Stimulated activated CD8-positive, alpha-beta memory T cell treated with anti-CD3 and anti-CD28 coated beads, Interleukin-7, amount 100 ng/mL, for 24 hours (primary cell): ENCODE measurements at places on chromosomes 1 and 21.

GRCh38 chr1:31535561-31535960 lies 40.8 kb upstream of the TINAGL1 start:
- no peak for DNase-seq

- no peak for DNase-seq
These were observed 6.0 kb downstream of the FTCD start for GRCh38 chr21:46149205-46149901.

DNA sequence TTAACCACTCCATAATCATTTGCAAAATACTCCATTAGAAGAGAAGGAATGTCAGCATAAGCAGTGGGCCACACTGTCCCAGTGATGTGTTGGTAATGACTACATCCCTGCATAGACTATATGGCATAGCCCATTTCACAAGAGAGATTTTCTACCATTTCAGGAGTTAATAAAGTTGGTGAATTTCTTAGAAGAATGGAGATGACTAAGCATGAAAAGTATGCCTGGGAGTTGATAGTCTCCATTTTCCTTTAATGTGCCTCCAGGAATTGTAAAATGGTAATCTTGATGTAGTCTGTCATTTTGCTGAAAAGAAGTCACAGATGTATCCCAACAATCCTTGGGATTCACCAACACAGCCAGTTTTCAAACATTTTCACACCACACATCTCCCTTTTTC lies 608.8 kb upstream of the CHRM3 start:
- no peak for DNase-seq

DNA sequence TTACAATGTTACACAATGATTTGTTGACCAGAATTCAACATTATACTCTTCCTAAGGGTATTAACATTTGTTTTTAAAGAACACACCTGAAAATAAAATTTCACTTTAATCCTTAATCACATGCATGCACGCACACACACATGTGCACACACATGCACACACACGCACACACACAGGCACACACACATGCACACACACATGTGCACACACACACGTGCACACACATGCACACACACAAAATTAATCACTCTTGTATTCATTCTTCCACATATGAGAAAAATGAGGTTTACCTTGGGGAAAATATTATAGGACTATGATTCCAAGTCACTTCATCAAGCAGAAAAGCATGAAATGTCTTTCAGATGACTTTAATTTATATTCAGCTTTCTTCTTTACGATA lies 331.8 kb upstream of the PLD5 start:
- DNase-seq, result no peak

GRCh38 chr1:88647249-88647645 lies 36.8 kb upstream of the PKN2 start:
- DNase-seq, result no peak

DNA sequence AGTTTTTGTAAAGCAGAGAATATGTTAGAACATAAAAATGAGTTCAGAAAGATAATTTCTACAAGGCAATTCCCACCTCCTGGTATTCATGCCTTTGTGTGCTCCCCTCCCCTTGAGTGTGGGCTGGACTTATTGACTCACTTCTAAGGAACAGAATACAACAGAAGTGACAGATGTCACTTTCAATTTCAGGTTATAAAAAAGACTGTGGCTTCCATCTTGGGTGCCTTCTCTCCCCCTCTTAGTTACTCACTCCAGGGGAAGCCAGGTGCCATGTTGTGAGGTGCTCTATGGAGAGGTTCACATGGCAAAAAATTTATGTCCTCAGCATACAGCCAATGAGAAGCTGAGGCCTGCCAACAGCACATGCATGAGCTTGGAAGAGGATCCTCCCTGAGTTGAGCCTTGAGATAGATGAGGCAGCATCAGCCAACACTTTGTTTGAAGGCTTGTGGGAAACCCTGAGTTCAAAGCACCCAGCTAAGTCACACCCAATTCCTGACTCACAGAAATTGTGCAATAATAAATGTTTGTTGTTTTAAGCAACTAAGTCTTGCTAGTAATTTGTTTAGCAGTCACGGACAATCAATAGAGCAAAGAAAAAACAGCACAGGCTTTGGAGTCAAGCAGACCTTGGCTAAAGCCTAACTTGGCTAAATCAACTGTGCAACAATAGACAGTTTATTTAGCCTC lies 73.5 kb upstream of the NGF start:
- DNase-seq, result no peak

DNA sequence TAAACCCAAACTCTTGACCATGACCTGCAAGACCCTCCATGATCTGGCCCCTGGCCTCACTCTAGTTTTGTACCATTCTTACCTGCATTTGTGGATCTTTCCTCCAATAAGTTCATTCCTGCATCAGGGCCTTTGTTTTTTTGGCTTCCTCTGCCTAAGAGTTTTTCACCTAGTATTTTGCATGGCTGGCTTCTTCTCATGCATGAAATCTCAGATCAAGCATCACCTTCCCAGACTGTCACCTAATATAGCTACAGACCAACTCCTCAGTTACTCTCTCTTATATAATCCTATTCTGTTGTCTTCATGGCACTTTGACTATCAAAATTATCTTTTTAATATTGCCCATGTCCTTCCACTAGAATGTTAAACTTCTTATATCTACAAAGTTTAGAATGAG lies 54.2 kb downstream of the BTBD8 start:
- DNase-seq, result no peak

- no peak for DNase-seq
These were observed 291.9 kb upstream of the USP25 start for GRCh38 chr21:15437883-15438282.

- DNase-seq, result no peak
These were observed 123.9 kb downstream of the CYYR1 start for GRCh38 chr21:26449161-26449560.

DNA sequence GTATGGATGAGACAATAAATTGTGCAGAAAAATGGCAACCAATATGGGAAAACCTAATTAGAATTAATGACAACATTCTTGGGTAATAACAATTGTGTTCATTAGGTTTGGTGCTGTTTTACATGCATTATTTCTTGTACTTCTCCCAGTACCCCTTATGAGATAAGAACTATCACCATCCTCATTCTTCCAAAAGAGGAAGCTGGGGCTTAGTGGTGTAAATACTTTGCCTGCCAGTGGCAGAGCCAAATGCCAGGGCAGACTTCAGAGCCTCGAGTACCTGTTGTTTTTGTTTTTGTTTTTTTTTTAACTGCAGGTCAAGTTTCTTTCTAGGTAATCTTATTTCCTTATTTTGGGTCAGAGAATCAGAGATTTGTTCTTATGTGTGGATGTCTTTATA lies 206.4 kb downstream of the RHOU start:
- no peak for DNase-seq

DNA sequence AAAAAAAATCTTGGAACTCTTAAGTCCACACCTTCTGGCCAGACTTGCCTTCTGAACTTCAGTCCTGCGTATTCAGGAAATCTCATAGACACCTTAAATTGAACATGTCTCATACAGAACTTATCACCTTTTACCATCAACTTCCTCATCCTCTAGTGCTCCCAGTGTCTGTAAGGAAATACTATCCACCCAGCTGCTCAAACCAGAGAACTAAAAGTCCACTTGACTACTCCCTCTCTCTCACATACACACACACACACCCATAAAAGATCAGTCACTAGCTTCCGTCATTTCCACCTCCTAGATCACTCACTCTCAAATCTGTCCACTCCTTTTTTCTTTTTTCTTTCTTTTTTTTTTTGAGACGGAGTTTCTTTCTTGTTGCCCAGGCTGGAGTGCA lies 10.9 kb upstream of the CAP1 start:
- DNase-seq, result no peak

- DNase-seq, result no peak
These were observed 6.4 kb downstream of the FNDC7 start for GRCh38 chr1:108718927-108719655.

DNA sequence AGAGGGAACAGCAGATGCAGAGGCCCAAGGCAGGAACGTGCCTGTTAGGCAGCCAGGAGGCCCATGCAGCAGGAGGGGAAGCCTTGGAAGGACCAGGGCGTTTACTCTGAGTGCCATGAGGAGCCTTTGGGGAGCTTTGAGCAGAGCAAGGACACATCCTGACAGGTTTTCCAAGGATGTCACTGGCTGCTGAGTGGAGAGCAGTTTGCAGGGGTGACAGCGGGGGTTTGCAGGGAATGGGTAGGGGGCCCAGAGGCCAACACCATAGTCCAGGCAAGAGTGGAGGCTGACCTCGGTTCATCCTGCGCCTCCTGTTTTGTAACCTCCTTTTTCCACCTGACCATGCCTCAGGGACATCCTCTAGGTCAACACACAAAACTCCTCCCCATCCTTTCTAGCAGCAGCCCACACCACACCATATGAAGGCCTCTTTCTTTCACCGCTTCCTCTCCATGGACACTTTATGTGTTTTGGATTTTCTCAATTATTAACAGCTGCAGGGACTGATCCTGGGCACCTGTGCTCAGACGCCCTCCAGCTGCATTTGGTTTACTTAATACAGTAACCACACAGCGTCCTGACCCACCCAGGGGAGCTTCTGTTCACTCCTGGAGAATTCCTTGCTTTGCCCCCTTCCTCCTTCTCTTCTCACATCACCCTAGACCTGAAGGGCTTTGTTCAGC lies 528.5 kb downstream of the MATN1 start:
- DNase-seq, result no peak

GRCh38 chr1:93021539-93022134 lies 57.4 kb upstream of the MTF2 start:
- DNase-seq, result no peak

- no peak for DNase-seq
These were observed 19.3 kb downstream of the TRMT13 start for GRCh38 chr1:100152271-100152670.

DNA sequence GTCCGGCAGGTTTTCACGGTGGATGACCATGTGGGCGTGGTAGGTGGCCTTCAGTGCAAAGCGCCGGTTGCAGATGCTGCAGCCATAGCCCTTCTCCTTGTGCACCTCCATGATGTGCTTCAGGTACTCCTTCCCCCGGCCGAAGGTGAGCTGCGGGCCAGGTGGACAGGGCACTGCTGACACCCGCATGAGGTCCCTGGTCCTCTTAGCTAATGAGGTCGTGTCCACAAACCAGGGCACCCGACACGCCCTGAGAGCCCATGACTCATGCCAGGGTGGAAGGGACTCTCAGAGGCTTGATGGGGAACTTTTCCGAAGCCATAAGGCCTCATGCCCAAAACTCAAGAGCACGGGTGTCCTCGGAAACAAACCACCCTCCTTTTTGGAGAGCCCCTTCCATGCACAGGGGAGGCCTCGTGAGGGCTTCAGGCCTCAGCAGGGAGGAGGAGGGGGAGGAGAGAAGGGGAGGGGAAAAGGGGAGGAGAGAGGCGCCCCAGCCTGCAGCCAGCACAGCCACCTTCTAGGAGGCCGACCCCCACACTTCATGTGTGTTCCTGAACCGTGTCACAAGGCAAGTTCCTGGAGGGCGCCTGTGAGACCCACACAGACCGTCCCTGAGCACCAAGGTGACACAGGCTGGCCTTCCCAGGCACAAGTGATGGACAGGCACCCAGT lies 54.4 kb upstream of the RIPK4 start:
- no peak for DNase-seq

GRCh38 chr1:30670240-30671060 lies 52.9 kb downstream of the MATN1 start:
- no peak for DNase-seq

DNA sequence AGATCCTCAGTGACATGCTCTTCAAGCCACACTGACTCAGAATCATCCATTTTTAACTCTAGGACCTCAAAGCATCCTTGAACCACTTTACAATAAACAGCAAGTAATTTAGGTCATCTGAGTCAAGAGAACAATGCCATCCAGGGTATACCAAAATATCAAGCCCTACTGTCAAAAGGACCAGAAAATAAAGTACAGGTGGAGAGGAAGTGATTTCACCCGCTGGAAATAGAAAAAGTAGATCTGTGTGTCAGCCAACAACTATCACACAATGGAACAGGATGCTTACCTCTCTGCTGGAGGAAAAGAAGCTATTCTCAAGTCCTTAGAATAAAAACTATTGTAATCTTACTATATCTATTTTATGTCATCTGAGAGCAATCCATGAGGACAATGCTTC lies 37.0 kb downstream of the RERE start:
- no peak for DNase-seq
